ENCODE measurements at places on chromosomes 2 and 18. TPM values are rescaled to one million over a fixed set of nuclear protein-coding genes. Genes with fewer than 3 reads are reported as not detected.

PUM2 gene
- 50.9 TPM for total RNA-seq

COLEC12 gene
- 0.49 TPM for total RNA-seq

SLC5A7 gene
- 116 TPM for total RNA-seq

ACOXL gene
- 0.17 TPM for total RNA-seq

FOXI3 gene
- total RNA-seq = 0.45 TPM

ANKRD30BL gene
- total RNA-seq = 0.36 TPM

NMS gene
- not detected for total RNA-seq

HOXD3 gene
- total RNA-seq = 28.2 TPM

Measured in motor neuron (in vitro differentiated cells).